Activated naive CD4-positive, alpha-beta T cell treated with anti-CD3 and anti-CD28 coated beads, Interleukin-2, amount 10 ng/mL, durations not matched to agents 5 hours and 36 hours (primary cell): ENCODE measurements at places on chromosomes 3 and 15. TPM values are rescaled to one million over a fixed set of nuclear protein-coding genes. Genes with fewer than 3 reads are reported as not detected.

The ROBO1 gene
- 0.03 TPM for total RNA-seq

The STRC gene
- 0.36 TPM for total RNA-seq

The ALS2CL gene
- 29.8 TPM for total RNA-seq

The LTK gene
- total RNA-seq: 0.13 TPM

The CTXN2 gene
- not detected for total RNA-seq

The CLDN11 gene
- total RNA-seq: 0.10 TPM

The FBLN2 gene
- total RNA-seq: 0.17 TPM

The FILIP1L gene
- 0.34 TPM for total RNA-seq

The DNAJC19 gene
- total RNA-seq: 33.2 TPM

The CRYGS gene
- 4.3 TPM for total RNA-seq

The TAGLN3 gene
- not detected for total RNA-seq

The CPLX3 gene
- total RNA-seq: 0.12 TPM

The ZSCAN2 gene
- total RNA-seq: 6.5 TPM

The ARRDC4 gene
- total RNA-seq: 0.43 TPM

The RASGRF1 gene
- not detected for total RNA-seq

The LRRC31 gene
- total RNA-seq: not detected

The IL5RA gene
- total RNA-seq: not detected

The GUCA1C gene
- total RNA-seq: not detected

The ECT2 gene
- total RNA-seq: 38.7 TPM

The TRH gene
- total RNA-seq: not detected
